ENCODE measurements at places on chromosomes 2 and 18.

GRCh38 chr2:28509361-28509760, 13.5 kb downstream of the PLB1 start:
- DNase-seq = no peak

DNA sequence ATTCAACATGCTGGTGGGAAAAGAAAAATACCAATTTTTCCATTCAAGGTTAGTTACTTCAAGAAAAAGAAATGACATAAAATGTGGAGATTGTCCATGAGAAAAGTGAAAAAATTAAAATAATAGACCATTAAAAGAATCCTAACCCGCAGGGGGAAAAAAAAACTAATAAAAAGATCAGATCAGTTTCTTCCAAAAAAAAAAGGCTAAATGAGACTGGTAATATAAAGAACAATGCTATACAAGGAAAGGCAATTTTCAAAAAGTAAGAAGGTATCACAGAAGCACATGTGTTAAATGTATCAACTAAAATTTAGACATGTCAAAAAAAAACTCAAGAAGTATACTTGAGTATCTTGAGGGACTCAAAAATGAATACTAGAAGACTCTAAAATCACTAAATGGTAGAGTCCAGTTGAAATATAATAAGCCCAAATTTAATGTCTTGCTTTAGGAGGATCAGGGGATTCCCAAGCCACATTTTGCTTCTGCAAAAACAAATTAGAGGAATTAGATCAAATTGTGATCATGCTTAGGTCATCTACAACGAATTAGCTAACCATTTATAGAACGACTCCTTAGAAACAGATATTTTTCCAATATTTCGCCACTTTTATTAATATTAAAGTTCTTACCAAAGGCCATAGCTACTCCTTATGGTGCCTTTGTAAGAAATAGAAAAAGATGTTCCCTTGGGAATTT, 35.8 kb upstream of the GLS start:
- DNase-seq = no peak

GRCh38 chr2:152263911-152264310, 71.1 kb upstream of the FMNL2 start:
- DNase-seq = no peak

- no peak for DNase-seq
Measured at GRCh38 chr2:40346535-40347354, 105.1 kb downstream of the SLC8A1 start.

DNA sequence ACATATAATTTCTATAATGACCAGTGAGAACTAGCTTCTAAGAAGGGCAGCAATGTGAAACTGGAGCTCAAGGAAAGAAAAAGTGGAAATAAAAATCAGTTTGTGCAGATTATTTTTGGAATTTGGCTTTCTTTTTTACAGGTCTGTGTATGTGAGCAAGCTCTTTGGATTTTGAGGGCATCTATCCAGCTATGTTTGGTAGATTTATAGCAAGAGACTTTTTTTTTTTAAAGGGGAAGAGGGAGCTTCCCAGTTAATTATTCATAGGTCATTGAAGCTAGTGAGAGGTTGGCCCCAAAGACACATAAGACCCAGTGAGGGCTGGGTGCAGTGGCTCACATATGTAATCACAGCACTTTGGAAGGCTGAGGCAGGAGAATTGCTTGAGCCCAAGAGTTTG, 24.0 kb upstream of the COLEC12 start:
- no peak for DNase-seq

DNA sequence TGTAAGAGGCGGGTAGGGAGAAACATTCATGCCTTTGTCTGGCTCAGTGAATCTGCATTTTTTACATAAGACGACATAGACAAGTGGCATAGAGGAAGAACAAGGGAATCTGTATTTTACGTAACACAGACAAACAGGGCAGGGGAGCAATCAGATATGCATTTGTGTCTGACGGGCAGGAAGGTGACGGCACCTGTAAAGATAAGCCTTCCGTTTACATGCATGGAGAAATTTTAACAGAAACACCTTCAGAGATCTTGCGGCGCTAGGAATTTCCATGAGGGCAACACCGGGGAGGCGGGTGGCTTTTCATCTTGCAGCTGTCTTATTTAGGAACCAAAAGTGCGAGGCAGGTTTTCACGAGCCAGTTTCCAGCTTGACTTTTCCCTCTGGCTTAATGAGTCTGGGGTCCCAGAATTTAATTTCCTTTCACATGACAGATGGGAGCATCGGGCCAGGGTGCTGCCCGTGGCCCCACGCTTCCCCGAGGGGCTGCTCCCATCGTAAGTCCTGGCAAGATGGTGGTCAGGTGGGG, 42.6 kb downstream of the RTP5 start:
- DNase-seq = no peak

- DNase-seq = no peak
Measured at GRCh38 chr18:9694174-9694573, 13.9 kb upstream of the RAB31 start.

GRCh38 chr2:151716721-151717120, 17.6 kb downstream of the NEB start:
- no peak for DNase-seq

GRCh38 chr2:133641497-133641896, 73.2 kb upstream of the NCKAP5 start:
- peak; percentile 16 for DNase-seq

- no peak for DNase-seq
Measured at GRCh38 chr2:17148407-17149145, 369.7 kb downstream of the RAD51AP2 start.

DNA sequence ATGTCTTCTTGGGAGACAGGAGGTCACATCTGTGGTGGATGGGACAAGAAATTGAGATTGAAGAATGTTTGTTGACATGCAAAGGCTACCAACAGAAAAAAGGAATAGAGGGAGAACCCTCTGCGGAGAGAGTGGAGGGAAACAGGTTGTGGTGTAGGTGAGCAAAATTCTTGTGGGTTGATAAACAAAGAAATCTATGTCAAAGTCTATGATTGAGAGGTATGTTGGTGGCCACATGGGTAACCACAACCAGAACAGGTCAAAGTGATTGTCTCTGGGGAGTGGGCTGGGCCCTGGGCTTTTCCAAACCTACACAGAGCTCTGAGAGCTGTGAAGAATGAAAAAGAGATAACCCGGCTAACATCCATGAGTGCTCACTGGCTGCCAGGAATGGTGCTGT, 62.8 kb upstream of the NCK2 start:
- no peak for DNase-seq

DNA sequence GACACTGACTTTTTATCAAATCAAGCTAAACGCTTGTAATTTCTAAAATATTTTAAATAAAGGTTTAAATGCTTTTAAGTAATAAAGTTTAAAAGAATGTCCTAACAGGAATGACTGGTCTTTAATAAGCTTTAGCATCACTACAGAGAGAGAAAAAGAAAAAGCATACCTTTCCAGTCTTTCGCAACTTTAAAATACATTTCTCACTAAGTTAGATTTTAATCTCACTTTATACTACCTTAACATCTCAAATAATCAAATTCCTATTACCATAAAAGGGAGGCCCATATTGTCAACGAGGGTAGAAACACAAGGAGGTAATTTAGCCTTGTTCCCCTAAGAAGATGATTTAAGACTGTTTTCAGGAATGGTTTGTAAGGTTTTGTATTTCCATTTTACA, 80.7 kb downstream of the STRN start:
- DNase-seq = no peak

DNA sequence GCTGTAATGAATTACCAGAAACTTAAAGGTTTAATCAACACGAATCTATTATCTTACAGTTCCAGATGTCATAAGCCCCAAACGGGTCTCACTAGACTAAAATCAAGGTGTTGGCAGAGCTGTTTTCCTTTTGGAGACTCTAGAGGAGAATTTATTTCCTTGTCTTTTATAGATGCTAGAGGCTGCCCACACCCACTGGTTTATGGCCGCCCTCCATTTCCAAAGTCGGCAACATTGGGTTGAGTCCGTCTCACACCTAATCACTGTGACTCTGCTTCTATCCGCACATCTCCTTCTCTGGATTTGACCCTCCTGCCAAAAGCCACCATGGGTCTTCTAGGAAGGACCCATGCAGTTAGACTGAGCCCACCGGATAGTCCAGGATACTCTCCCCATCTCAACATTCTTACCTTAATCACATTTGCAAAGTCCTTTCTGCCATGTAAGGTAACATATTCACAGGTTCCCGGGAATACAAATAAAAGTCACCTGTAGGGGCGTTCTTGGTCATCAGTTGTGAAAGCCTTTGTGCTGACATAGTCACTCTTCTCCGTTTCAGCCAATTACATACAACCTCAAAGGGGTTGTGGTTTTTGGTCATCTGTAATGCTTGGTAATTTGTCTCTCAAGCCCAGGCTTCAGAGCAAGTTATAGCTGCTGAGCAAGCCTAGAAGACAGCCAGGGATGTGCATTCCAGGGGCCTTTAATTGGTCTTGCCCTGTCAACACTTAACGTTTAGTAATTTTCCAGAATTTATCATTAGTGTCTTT, 179.4 kb downstream of the ANTXR1 start:
- no peak for DNase-seq

- DNase-seq = no peak
Measured at GRCh38 chr2:163182764-163183354, 344.3 kb upstream of the KCNH7 start.

DNA sequence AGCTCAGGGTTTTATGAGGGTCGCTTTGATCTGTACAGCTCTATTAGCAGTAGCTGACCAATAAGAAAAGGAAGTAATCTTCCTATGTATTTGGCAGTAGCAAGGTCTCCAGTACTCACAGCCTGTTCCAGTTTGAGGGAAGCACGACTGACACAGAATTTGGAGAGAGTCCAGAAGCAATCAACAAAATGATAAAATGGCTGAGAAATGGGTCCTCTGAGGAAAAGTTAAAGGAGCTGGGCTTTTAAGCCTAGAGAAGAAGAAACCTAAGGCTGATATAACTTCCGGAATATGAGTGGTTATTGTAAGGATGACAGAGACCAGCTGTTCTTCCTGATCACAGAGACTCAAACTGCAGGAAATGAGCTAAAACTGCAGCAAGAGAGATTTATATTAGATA, 382.8 kb downstream of the GPD2 start:
- no peak for DNase-seq

DNA sequence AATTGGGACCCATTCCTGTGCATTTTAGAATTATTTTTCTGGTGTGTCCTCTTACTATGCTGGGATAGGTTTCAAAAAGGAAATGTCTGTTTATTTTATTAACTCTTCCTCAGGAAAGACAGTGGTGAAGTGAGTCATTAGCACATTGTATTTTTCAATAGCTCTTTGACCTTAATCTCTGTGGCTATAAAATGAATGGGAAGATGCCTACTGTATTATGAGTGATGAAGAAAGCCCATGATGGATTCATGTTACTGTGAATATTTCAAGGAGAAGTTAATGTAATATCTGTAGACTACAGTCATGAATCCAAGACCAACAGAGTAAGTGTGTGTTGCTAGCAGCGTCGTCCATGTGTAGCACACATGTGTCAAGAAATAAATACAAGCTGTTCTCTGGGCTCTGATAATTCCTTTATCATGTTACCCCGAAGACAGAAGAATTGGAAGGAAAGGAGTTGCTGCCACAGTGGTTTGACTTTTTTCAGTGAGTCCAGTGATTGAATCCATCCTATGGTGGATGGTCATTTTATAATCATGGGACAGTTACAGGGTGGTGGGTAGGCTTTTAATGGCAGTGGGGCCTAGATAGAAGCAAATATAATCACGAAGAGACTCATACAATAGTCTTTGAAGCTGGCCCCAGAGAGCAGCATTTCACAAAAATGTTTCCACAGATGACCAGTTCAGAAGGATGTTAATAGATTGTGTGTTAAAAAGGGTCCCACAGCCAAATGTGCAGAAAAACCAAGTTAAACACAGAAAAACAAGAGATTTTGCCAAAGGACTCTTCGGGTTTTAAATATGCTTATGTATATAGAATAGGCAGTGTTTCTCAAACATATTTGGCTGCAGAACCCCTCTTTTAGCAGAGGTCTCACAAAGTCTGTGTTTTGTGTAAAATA, 239.7 kb upstream of the RASGRP3 start:
- DNase-seq = no peak

GRCh38 chr2:109525836-109526235, 87.9 kb downstream of the SEPTIN10 start:
- DNase-seq = no peak

DNA sequence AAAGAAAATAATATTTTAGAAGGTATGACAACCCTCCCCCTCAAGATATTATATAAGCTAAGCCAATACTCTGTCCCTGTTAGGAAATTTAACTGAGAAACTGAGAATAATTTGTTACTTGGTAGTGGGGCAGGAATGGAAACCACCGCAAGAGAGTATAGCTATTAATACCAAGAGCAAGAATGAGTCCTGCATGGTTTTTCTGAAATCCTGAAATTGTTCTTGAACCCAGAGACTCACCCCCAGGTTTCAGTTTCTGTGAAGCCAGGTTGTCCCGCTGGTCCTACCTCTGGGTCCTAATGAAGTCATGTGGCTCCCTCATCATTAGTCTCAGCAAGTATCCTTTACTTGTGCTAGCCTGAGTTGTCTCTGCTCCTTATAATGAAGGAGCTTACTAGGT, 671.0 kb upstream of the ACVR2A start:
- DNase-seq = no peak

DNA sequence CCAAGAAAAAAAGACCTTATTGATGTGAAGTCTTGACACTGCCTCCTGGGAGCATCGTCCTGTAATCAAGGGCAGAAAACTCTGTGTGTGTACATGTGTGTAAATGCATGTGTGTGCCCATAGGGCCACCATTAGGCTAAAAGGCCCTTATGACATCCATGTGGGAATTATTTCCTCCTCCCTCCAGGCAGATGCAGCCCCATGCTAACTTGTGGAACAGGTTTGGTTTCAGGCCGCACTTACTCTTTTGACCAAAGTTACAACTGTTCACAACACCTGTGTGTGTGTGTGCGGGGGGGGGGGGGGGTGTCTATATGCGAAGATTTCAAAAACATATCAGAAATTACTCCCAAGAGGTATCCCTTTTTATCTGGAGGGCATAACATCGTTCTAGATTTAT, 87.4 kb upstream of the SLC14A2 start:
- DNase-seq = no peak

DNA sequence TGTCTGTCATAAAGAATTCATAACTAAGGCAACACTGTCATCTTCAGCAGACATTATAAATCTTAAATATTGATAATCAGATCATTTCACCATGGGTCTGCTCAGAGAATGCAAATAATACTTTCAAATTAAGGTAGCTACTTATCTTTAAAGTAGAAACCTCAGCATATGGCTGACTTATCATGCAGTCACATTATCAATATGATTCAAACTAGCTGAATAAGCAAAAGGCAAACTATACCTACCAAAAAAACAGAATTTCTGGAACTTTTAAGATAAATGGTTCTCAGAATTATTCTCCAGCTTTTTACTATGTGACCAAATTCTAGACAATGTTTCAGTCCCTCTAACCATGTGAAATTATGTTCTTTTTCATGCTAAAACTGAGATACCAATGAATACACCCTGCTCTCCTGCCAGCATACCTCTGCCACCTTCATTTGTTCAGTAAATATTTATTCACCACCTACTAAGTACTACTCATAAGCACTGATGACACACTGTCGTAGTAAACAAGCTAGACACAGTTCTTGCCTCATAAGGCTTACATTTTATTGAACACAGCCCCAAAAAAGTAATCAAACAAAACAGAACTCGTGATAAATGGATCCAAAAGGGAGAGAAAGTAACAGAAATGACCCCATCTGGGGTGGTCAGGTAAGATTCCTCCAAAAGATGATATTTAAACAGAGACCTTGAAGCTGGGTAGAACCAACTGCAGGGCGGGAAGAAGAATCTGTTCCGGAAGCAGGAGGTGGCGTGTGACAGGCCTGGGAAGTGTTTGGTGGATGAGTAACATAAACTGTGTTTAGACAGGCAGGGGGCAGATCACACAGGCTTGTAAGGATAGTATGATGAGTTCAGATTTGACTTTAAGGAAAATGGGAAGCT, 17.7 kb downstream of the SPIRE1 start:
- no peak for DNase-seq

Measured in BE2C (cell line).